ENCODE measurements at places on chromosomes 11 and 22.

GRCh38 chr11:85483861-85484260, 143.3 kb downstream of the DLG2 start:
- no peak for DNase-seq

DNA sequence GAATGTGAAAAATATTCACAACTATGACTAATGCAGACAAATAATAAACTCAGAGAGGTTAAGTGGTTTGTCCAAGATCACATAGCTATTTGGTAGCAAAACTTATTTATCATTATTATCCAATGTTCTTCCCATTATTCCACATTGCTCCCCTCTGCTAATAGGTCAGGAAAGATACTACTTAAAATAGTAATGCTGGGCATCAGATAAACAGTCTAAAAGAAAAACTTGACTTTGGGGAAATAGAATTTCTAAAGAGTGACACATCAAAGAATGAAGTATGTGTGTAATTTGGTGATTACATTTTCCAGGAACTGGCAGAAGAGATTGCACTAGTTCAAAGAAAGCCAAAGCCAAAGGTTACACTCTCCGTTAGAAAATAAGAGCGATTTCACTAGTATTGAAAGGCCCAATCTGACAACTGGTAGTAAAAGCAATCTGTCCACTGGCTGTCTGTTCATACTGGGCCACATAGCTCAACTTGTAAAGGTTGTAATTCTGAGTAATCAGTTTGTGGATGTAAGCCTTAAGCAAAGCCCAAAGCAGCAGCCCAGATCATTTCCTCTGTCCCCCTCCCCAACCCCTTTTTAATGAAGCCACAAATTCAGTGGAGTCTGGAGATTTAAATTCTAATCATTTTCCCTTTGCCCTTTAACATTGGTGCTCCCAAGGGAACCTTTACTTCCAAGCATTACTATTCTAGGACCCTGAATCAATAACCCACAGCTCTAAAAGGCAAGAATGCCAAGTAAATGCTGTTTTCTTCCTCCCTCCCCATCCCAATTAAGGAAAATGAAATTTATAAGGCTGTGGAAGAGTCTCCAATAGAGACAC, 283.5 kb downstream of the TTC28 start:
- DNase-seq, result no peak

- peak; percentile 20 for DNase-seq
These were observed at the start of gene TLCD5 for GRCh38 chr11:120324932-120325810. TLCD5 (plus strand) TSS chr11:120325299; CDS start chr11:120327442, 2,143 bp downstream.

- peak; percentile 26 for DNase-seq
These were observed 32.7 kb downstream of the FLI1 start for GRCh38 chr11:128726458-128727139.

- no peak for DNase-seq
These were observed 83.3 kb downstream of the ATG16L2 start for GRCh38 chr11:72897506-72897905.

GRCh38 chr11:19691815-19692500, 20.7 kb upstream of the NAV2 start:
- DNase-seq, result no peak

GRCh38 chr11:117992620-117993019, 6.4 kb downstream of the IL10RA start:
- DNase-seq, result no peak

GRCh38 chr11:44823006-44823405, 96.2 kb downstream of the TSPAN18 start:
- DNase-seq, result no peak
